Right renal cortex interstitium (tissue), 3 donors: ENCODE measurements at places on chromosomes 7 and 10. TPM values are rescaled to one million over a fixed set of nuclear protein-coding genes. Genes with fewer than 3 reads are reported as not detected.

The LIPJ gene
- 0.53 TPM for polyA plus RNA-seq

DNA sequence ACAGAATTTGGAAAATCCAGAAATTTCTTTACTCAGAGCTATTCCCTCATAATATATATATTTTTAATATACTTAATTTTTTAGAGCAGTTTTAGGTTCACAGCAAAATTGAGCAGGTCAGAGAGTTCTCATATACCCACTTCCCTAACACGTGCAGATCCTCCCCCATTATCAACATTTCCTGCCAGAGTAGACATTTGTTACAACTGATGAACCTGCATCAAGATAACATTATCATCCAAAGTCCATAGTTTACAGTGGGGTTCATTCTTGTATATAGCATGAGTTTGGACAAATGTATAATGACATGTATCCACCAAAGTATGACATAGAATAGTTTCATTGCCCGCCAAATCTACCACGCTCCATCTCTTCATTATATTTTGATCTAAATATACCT, 170.0 kb downstream of the PTEN start:
- no peak for DNase-seq

GRCh38 chr10:107340326-107340725, 175.8 kb upstream of the SORCS1 start:
- DNase-seq, result no peak

DNA sequence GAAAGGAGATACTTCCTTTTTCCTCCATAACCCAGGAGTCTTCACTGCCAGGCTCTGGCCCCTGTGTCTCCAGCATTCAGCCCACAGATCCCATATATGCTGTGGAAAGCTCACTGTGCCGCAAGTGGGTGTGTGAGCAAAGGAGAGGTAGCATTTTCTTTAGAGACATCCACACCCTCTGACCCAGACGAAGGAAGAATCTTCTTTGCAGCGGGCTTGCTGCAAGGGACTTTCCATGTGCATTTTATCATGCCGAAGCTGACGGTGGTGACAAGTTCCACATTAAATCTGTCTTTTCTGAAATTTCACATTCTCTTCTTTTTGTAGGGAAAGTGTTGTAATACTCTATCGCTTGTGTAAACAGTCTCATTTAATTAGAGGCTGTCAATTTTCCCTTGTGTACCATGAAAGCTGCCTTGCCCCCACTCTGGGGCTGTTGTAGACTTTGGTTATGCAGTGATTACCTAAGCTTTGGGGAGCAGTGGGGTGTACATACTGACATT, 409.5 kb downstream of the SUGCT start:
- DNase-seq, result no peak

DNA sequence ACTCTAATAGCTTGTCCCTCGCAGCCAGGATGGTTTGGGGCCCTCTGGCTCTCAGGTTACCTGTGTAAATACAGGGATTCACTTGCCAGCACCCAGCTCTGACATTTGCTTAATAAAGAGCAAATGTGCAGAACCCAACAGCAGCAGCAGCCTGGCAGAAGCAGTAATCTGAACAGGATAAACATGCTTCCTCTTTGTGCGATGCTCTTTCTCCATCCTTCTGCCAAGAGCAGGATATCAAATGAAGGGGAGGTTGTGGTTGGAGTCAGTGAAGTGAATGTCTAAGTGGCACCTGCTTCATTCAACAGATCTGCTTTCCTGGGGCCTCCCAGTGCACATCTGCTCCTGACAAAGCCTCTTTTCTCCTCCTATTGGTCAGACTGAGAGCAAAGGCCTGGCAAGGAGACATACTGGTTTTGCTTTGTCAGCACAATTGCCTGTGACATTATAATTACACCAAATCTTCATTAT, 130.3 kb downstream of the NRF1 start:
- no peak for DNase-seq

GRCh38 chr10:30816820-30817171, 187.2 kb upstream of the LYZL2 start:
- DNase-seq, result no peak

The ETV1 gene
- 37.2 TPM for polyA plus RNA-seq

- DNase-seq, result no peak
Observed at GRCh38 chr10:132144086-132144485, 42.7 kb upstream of the DPYSL4 start.

DNA sequence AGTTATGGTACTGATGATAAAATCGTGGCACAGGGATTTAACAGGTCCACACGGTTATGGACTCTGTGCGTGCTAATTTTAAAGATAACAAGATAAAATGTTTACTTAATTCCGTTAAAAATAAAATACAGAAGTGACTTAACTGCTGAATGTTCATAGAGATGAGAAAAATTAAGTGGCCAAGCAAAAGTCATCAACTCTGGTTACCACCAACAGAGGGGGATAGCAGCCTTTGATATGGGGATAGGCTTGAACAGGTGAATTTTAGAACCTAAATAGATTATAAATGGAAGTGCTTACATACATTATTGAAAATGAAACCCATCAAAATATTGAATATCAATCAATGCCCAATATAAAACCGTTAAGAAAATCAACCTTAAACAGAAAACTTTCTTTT, 245.0 kb downstream of the WDR37 start:
- DNase-seq, result no peak

The SFRP5 gene
- polyA plus RNA-seq, result 0.07 TPM

GRCh38 chr7:66741710-66742049, 1.1 kb downstream of the RABGEF1 start:
- no peak for DNase-seq

The CYCS gene
- polyA plus RNA-seq, result 170 TPM

DNA sequence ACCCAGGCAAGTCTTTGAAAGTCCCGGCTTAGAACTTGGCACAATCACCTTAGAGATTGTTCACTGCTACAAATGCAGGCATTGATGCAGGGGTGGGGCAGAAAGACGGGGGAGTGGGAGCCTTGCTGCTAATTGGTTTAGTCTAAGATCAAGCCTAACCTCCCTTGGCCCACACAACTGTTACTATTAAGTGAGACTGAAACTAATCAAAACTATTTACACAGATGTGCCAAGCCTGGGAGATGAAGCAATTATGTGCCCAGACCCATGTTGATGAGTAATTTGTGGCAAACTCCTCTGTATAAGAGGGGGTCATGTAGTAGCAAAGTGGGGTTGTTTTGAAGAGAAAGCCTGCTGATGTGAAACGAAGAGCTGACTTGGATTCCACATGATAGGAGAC, 178.2 kb upstream of the ITGB1 start:
- no peak for DNase-seq

DNA sequence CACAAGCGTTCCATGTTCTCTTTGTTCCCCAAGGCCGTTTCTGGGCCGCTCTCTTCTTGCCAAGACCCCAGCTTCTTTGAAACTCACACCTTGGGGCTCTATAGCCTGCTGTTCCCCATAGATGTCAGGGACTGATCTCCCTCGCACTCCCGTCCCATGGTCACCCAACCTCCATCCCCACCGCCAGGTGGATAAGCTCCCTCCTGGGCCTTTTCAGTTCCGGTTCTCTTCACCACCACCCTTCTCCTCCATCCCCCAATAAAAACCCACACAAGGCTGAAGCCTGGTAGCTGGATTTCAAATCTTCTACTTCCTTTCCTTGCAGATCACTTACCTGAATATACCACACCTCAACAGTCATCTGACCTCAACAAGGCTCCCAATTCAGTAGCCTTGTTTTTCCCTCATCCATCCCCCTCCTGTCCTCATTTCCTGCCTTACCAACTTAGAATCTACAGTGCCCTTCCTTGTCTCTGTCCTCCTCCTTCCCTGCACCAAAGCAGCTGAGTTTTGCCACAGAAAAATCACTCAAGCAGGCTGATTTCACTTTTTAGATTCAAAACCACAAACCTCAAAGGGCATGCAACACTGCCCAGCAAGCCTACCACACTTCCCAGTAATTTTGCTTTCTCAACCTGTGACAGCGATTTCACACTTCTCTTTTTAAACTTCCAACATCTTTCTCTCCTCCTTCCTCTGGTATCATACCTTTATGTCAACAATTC, 7.7 kb downstream of the SLC37A3 start:
- DNase-seq, result no peak

- no peak for DNase-seq
Observed at GRCh38 chr7:26153823-26154783, 2.1 kb downstream of the NFE2L3 start.

- no peak for DNase-seq
Observed at GRCh38 chr10:7003831-7004395, 406.9 kb downstream of the SFMBT2 start.

The ASZ1 gene
- not detected for polyA plus RNA-seq

The PDE6C gene
- 0.40 TPM for polyA plus RNA-seq
